ENCODE measurements at places on chromosomes 1 and 21.
A peak's percentile ranks its signal among the peaks of the same experiment; 100 is the strongest.

DNA sequence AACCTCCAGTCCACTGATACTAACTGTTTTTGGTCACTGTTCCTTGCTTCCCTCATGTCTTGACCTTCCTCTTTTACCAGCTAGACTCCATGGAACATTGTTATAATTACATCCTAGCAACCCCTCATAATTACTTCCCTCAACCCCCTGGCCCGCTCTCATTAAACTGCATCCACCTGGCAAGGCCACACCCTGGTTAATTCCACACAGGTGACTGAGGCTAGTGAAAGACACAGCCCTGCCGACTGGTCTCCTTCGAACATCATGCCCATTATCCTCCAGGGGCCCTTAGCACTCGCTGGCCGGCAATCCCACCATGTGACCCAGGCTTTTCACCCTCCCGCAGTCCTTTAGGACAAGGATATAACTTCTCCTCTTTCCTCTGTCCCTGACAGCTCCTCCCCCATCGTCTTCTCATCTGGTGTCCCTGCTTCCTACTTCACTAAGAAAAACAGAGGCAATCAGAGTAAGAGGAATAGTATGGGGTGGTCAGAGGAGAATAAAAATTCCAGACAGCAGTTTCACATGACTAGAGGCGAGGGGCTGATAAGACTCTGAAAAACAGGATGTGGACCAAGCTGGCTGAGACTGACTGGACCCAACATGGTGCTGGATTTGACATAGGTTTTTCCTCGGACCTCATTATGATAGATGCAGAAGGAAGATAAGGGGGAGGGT is 8.8 kb upstream of the TENT5B start:
- no peak for DNase-seq

DNA sequence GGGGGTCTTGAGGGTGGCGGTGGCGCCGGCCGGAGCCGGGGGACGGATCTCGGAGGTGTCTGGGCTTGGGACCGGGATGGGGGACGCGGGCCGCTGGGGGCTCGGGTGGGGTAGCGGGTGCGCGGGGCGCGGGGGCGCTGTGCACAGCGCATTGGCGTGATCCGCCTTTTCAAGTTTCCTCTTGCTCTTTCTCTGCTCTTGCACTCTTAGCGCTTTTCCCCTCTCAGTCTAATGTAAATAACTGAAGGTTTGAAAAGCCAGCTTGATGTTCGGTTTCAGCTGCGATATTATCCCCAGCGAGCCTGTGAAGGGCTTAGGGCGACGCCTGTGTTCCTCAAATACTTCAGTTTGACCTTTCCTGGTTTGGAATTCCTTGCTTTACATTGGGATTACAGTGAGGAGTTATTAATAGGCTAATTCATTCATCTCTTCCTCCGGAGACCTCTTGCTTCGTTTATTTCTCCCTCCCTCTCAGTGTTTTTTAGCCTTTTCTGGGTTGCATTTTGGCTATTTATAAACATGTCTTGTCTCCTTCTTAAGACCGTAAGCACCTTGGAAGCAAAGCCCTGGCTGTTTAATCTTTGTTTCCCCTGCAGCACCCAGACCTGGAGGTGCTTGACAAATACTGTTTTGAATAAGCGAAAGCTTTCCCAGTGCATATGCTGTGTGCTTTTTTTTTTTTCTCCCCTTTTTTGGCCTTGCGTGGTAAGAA is 693 bp downstream of the RAB4A start:
- peak; percentile 52 for DNase-seq

DNA sequence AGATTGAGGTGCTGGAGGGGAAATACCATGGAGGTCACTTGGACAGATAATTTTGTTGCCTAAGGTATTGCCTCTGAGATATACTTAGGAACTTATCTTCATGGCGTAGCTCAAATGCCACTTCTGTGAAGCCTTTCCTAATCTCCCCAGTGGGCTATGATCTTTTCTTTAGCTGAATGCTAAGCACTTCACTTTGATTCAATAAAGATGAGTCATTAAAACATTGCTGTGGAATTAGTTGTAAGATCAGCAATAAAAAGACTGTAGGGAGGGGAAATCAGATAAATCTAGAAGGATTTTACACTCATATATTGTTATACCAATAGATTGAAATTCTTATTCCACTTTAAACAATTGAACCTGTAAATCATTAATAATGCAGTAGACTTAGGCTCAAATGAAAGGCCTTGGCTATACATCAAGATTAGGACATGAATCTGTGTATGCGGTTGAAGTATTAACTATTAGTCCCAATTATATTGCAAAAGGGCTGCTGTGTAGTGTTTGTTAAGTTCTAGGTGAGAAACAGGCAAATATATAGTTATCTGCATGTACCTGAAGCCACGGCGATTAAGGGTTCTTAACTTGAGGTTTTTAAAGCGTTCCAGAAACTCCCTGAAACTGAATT is 19.2 kb upstream of the MAGOH start:
- no peak for DNase-seq

GRCh38 chr1:61461406-61462384 is 263.2 kb downstream of the TM2D1 start:
- no peak for DNase-seq

- no peak for DNase-seq
These were observed 59.6 kb downstream of the EXTL2 start for GRCh38 chr1:100834777-100835660.

GRCh38 chr1:214511639-214511998 is 39.8 kb downstream of the PTPN14 start:
- no peak for DNase-seq

DNA sequence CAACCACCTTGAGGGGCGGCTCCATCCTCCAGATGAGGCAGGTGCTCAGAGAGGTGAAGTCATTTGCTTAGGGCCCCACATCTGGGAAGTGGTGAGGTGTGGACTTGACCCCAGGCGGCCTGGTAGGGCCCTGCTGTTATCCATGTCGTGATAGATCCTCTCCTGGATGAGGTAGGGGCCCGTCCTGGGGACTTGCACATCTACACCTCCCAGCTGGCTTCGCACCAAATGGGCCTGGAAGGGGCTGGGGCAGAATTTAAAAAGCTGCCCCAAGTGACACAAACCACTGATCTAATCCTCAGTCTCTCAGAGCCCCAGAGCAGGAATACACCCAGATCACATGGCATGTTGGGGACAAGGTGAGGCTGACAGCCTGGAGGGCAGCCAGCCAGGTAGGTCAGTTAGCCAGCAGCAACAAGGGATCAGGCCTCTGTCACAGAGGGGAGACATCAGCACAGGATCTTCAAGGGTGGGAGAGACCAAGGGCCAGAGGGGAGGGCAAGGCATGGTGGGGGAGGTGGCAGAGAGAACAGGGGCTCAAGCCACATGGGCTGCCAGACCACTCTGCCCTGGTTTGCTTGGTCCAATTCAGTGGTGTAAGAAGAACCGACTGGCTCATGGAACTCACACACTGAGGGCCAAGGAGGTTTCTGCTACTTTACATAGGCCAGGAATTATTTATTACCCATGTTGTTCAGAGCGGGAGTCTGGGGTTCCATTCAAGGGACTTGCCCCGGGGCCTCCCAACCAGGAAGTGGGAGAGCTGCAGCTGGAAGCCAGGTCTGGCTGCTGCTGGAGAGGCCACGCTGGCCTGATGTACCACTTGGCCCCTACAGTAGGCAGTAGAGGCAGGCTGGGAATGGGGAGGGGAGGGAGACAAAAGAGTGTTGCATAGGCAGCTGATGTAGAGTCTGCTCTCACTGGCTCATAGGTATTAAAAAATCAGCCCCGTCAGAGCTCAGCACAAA is 12.1 kb downstream of the LRP8 start:
- no peak for DNase-seq

DNA sequence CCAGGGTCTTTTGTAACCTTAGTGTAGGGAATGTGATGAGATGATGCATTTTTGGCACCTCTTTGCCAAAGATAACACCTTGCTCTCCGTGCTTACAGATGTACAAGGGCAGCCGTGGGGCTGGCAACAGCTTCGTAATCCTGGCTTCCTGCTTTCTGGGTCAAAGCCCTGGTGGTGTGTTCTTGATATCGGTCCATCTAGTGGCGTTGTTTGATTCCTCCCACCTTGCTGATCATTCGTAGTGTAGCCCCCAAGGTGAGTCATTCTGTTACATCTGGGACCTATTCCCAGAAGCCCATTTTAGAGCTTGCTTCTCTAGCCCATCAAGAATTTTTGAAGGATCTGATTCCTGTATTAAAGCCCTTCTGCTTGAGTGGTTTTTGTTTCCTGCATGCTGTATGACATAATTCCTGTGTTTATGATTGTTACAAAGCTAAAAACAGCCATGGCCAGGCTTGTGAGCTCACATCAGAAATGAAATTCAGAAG is 7.0 kb upstream of the CCT8 start:
- no peak for DNase-seq

DNA sequence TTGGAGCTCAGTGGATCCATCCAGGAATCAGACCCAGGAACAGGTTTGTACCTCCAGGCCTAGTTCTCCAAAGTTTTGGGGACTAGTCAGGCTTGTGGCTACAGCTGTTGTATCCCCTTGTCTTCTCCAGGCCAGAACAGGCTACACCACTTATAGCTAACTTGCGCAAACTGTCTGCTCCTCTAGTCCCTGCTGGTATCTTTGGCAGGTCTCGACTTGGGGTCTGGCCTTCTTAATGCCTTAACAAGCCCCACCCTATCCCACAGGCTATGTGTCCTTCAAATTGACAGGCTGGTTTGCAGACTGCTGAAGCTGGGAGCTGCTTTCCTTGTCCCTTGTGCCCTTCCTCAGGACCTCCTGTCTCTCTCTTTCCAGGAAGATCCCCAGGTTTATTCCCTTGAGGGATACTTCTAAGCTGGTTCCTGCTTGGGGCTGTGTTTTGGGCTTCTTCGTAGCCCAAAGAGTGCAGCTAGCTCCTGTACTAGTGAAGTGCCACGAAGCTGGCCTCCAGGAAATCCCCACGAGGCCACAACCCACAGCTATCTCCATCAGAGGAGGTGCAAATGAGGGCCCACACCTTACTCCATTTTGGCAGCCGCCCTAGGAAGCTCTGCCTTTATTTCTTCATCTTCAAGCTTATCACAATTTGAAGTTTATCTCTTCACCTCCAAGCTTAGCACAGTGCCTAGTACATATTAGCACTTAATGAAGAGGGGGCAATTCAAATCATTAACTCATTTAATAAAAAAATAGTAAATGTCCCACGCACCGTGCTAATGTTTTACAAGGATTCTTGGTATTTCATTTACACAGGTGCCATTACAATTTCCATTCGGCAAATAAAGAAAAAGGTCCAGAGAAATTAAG is 683 bp upstream of the DMAP1 start:
- DNase-seq, result peak; percentile 31

All from stimulated activated CD4-positive, alpha-beta T cell treated with anti-CD3 and anti-CD28 coated beads, Interleukin-2, amount 100 ng/mL, for 24 hours (primary cell).